ENCODE measurements at places on chromosomes 13 and 19. TPM values are rescaled to one million over a fixed set of nuclear protein-coding genes. Genes with fewer than 3 reads are reported as not detected.

GJA3 gene
- 0.10 TPM for total RNA-seq

- peak overlapping the region; percentile 57 for H3K27ac ChIP-seq
- no peaks in the 10 kb centered on the region for H3K27me3 ChIP-seq
- H3K36me3 ChIP-seq = peaks cover 76% of the 10 kb centered on the region
- DNase-seq = no peak
- peak overlapping the region; percentile 25 for H3K4me3 ChIP-seq
Measured at GRCh38 chr13:113183450-113184129, 24.9 kb downstream of the PCID2 start.

DNA sequence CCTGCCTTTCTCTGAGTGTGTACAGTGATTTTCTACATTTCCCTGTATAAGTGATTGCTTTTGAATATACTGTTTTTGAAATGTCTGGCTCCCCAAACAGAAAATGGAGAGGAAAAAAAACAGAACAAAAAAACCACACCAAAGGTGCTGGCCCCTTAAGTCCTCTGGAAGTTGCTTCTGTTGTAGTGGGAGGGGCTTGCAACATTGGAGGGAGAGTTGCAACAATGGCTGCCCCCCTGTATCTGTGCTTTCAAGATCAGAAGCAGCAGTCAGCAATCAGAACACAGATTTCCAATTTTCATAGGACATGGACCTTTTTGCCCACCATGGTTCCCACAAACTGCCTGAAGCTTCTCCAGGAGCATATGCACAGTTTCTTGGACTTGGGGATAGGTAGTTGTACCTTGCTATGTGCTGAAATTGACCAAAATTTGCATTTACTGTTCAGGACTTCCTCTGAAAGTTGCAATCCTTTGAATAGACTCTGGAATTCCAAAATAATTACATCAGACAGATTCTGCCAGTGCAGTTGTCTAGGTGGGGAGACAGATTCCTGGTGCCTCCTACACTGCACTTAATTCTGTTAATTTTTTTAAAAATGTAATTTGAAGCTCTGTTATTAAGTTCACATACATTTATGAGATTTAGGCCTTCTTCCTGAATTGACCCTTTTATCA is 13.8 kb downstream of the BIVM start:
- peaks cover 27% of the 10 kb centered on the region for H3K4me1 ChIP-seq

- peak overlapping the region; percentile 50 for H3K4me3 ChIP-seq
- DNase-seq = no peak
- peaks cover 13% of the 10 kb centered on the region for H3K4me1 ChIP-seq
- H3K36me3 ChIP-seq = no peaks in the 10 kb centered on the region
- no peak overlapping the region for H3K27ac ChIP-seq
- H3K27me3 ChIP-seq = peaks cover 36% of the 10 kb centered on the region
Measured at GRCh38 chr19:7292950-7293761, 1.1 kb downstream of the INSR start.

GRCh38 chr19:19520989-19521388 is 5.0 kb downstream of the NDUFA13 start:
- DNase-seq = no peak
- peaks cover 31% of the 10 kb centered on the region for H3K36me3 ChIP-seq
- no peak overlapping the region for H3K4me3 ChIP-seq

PRTN3 gene
- total RNA-seq = not detected

PALM gene
- total RNA-seq = not detected

TMEM205 gene
- 26.7 TPM for total RNA-seq

Measured in activated CD4-positive, alpha-beta T cell treated with anti-CD3 and anti-CD28 coated beads, Interleukin-2, amount 10 ng/mL, durations not matched to agents 7 days and 5 days (primary cell).